RPMI8226 (cell line): ENCODE measurements at places on chromosomes 12 and 14.

DNA sequence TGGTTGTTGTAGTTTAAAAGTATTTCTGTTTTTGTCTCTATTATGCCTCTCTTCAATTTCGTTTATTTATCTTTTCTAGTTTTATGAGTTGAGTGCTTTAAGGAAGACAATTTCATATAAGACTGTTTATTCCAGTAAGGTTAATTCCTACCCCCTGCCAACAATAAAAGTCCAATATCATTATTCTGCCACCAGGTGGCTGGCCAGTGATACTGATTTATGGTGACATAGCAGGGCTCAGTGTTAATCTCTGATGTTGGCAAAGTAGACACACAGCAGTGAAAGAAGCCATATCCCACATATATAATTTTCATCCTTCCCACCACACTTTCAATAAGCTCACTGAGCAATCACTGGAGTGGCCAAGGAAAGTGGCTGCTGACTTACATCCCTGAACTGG, 69.0 kb upstream of the BMP4 start:
- DNase-seq: no peak

- no peak for DNase-seq
Measured at GRCh38 chr12:11832093-11832492, 182.6 kb downstream of the ETV6 start.

DNA sequence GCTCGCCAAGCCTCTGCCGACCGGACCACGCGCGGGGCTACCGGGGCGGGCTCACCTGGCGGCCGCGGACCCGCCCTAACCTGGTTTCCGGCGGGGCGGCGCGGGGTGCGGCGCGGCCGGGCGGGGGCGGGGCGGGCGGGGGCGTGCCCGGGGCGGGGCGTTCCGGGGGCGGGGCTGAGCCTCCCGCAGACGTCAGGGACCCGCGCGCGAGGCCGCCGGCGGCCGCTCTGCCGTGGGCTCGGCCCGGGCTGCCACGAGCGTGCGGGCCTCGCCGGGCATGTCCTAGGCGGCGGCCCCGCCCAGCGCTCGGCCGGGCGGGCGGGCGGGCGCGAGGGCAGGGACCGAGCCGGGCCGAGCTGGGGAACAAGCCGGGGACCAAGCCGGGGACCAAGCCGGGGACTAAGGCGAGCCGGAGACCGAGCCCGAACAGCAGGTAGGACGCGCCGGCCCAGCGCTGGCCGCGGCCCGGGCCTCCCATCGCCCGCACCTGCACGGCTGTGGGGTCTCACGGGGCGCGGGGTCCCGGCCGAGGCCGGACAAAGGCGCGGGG, at the start of gene CEP170B:
Gene CEP170B, plus strand, starts transcription at position 188 of the 550 bp plus-strand sequence. CDS start 3,183 bp downstream, outside the sequence.
- peak; percentile 59 for DNase-seq

GRCh38 chr14:26905229-26905628, 307.4 kb upstream of the NOVA1 start:
- DNase-seq: no peak

DNA sequence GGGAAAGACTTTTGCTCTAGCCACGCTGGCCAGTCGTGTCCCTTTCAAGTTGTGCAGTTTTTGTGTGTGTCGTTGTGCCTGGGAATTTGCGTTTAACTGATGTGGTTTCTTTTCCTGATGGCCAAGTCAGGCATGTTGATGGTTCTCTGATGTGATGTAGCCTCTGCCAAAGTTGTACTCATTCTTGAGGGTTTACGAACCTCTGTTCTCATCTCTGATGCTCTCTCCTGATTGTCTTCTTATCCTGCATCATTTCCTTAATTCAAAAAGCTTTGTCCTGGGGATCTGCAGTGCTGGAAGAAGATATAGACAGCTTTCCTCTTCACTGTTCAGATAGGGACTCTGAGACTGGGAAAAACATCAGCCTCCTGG, 25.4 kb downstream of the CD9 start:
- DNase-seq: no peak

GRCh38 chr14:38209572-38210557, 2.2 kb downstream of the SSTR1 start:
- DNase-seq: no peak

- no peak for DNase-seq
Measured at GRCh38 chr14:85528080-85528896, 1.7 kb upstream of the FLRT2 start.
